ENCODE measurements at places on chromosomes 13 and 19.

GRCh38 chr19:54204767-54205468 is 4.3 kb downstream of the RPS9 start:
- DNase-seq: no peak

DNA sequence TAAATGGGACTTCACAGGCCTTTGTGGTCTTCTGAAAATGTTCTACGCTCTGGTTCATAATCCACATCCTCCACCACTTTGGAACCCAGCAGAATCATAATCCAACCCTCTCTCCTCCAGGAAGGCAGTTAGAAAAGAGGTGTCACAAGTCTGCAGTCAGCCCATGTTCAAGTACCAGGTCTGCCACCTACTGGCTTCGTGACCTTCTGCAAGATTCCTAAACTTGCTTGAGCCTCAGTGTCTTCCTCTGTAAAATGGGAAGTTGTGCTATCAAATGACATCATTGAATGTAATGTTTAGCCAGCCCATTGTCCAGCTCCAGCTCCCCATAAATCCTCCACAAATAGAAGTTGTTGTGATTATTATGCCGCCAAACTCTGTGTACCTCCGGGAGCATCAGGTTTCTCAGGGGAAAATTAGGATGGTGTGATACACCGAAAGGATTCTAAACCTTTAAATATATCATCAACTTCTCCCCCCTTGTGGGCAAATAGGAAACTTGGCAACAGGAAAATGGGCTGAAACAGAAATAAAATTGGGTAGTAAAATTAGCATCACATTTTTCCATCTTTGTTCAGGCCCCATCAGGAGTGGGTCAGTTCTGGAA is 109.7 kb downstream of the NUFIP1 start:
- DNase-seq: peak; percentile 67

DNA sequence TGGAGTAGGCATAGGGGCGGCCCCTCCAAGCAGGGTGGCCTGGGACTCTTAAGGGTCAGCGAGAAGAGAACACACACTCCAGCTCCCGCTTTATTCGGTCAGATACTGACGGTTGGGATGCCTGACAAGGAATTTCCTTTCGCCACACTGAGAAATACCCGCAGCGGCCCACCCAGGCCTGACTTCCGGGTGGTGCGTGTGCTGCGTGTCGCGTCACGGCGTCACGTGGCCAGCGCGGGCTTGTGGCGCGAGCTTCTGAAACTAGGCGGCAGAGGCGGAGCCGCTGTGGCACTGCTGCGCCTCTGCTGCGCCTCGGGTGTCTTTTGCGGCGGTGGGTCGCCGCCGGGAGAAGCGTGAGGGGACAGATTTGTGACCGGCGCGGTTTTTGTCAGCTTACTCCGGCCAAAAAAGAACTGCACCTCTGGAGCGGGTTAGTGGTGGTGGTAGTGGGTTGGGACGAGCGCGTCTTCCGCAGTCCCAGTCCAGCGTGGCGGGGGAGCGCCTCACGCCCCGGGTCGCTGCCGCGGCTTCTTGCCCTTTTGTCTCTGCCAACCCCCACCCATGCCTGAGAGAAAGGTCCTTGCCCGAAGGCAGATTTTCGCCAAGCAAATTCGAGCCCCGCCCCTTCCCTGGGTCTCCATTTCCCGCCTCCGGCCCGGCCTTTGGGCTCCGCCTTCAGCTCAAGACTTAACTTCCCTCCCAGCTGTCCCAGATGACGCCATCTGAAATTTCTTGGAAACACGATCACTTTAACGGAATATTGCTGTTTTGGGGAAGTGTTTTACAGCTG is at the start of the genes BRCA2 and ZAR1L:
BRCA2 (plus strand) TSS at position 271 of the 790 bp plus-strand sequence. CDS start 953 bp downstream, outside the sequence.
ZAR1L (minus strand) TSS at position 126 of the 790 bp plus-strand sequence. CDS start 3,438 bp downstream, outside the sequence.
- DNase-seq: peak; percentile 95

DNA sequence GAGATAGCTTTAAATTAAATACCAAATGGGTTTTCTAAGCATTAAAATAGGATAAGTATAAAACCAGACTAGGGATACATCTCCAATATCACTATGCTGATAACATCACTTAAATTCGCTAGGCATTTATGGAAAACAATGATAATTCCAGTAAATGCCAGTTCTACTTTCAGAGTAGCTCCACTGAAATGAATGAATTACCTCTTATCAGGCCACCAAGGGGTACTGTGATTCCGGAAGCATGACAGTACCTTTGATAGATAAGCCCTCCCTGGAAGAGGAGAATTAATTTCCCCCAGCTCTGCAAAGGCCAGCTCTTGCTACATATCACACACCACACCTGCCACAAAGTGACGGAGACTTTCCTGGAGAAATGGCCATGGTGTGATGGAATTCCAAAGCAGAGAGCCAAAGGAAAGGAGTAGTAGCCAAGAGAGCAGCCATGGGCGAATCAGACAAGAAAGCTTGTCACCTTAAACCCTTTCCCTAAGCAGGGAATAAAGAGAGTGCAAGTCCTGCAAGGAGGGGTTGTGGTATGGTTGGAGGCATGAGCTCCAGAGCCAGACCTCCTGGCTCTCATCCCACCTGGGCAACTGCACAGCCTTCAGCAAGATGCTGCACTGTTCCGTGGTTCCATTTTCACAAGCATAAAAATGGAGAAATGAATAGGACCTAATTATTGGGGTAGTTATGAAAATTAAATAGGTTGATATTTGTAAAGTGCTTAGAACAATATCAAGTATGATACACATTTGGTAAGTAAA is 423.1 kb downstream of the FGF14 start:
- DNase-seq: peak; percentile 37

DNA sequence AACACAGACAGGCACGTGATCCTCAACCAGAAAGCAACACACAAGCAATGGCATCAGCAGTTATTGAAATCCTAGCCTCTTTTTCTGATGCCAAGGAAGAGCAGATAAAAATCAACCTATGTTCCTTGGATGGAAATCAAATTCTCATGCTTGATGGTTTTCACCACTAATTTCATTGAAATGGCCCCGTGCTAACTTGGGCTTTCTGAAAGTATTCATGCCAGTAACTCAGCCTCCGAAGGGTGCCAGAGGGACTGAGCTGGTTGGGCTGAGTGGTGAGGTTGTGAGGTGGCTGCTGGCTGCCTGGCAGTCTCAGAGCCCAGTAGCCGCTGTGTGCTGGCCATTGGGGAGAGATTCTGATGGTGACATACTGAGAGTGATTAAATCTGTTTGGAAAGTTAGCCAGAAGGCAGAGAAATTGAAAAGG is 309.3 kb downstream of the DCT start:
- peak; percentile 16 for DNase-seq

GRCh38 chr13:51396352-51396751 is 56.5 kb downstream of the INTS6 start:
- DNase-seq: no peak

DNA sequence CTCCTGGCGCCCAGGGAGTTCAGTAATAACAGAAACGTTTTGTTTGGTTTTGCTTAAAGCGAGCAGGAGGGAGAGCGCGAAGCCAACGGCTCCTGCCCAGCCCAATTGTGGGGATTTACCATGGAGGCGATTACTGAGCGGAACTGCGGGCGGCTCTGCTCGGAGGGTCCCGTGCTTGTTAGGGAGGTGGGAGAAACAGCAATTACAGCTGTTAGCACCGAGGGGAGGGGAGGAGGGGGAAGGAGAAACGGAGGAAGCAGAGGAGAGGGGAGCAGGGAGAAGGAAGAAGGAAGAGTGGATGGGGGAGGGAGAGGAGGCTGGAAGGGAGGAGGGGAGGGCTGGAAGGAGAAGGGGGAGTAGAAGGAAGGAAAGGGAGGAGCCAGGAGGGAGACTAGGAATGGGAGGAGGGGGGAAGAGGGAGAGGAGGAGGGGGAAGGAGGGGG is 7.7 kb upstream of the ONECUT3 start:
- peak; percentile 78 for DNase-seq

DNA sequence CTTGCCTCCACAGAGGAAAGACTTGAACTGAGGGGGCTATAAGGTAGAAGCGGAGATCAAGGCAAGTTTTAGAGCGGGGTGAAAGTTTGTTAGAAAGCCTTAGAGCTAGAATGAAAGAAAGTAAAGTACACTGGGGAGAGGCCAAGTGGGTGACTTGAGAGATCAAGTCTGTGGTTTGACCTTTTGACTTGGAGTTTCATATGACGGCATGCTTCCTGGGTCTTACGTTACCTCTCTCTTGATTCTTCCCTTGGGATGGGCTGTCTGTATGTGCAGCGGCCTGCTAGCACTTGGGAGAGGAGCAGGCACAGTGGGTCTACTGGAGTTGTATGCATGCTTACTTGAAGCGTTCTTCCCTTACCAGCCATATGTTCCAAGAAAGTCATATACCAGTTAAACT is 1768.5 kb downstream of the PCDH9 start:
- peak; percentile 6 for DNase-seq

- DNase-seq: peak; percentile 37
These were observed 4.7 kb upstream of the PTGIR start for GRCh38 chr19:46629546-46630025.

GRCh38 chr19:55005684-55006488 is 32.2 kb downstream of the GP6 start:
- DNase-seq: peak; percentile 94

DNA sequence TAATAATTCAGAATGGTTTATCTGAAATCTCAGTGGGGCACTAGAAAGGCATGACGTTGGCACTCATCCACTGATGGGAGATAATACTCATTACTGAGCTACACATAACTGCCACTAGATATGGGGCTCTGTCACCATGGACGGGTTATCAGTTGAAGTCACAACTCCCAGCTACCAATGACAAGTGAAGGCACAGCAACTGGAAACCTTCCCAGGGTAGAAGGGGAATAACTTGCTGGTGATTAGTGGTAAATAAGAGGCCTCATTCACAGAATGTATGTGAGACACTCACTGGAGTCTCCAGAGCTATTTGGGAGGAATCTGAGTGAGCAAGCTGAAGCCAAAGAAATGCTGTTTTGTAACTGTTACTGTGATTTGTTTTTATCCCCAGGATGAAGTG is 249.6 kb downstream of the ENOX1 start:
- no peak for DNase-seq

DNA sequence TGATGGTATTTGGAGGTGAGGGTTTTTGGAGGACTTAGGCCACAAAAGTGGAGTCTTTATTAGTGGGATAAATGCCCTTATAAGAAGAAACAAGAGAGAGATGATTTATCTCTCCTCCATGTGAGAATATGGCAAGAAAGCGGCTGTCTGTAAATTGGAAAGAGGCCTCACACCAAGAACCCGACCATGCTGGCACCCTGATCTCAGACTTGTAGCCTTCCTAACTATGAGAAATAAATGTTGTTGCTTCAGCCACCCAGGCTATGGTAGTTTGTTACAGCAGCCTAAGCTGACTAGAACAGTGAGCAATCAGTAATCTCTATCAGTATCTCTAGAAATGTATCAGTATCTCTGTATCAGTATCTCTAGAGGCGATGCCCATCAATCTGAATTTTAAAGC is 287.1 kb downstream of the OXGR1 start:
- no peak for DNase-seq

GRCh38 chr13:91375116-91375729 is 23.2 kb upstream of the GPC5 start:
- peak; percentile 37 for DNase-seq

DNA sequence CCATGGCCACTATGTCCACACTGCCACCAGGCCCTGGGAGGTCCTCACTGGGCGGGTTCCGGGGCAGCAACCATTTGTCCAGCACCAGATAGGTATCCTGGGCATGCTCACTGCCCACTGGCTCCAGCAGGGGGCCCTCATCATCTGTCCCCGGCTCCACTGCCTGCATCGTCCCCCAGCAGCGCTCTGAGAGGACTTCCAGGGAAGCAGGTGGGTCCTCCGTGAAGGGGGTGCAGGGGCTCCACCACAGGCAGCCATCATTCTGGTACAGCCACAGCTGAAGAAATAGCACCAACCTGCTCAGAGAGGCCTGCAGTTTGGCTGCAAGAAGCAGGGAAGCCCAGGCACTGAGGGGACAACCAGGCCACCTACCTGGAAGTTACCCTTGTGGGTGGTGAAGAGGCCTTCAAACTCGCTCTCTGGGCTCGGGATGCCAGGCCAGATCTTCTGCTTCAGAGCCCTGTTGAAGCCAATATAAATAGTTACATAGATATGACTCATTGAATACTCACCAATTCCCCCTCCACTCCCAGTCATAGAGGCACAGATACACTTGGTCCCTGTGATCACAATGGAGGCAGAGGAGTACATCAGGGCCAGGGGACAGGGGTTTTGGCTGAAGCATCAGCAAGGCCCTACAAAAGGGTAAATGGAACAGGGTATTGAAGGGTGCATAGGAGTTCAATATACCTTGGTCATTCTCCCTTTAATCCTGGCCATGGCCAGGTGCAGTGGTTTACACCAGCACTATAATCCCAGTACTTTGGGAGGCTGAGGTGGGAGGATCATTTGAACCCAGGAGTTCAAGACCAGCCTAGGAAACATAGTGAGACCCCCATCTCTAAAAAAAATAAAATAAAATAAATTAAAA is 4.1 kb downstream of the SWSAP1 start:
- peak; percentile 75 for DNase-seq

DNA sequence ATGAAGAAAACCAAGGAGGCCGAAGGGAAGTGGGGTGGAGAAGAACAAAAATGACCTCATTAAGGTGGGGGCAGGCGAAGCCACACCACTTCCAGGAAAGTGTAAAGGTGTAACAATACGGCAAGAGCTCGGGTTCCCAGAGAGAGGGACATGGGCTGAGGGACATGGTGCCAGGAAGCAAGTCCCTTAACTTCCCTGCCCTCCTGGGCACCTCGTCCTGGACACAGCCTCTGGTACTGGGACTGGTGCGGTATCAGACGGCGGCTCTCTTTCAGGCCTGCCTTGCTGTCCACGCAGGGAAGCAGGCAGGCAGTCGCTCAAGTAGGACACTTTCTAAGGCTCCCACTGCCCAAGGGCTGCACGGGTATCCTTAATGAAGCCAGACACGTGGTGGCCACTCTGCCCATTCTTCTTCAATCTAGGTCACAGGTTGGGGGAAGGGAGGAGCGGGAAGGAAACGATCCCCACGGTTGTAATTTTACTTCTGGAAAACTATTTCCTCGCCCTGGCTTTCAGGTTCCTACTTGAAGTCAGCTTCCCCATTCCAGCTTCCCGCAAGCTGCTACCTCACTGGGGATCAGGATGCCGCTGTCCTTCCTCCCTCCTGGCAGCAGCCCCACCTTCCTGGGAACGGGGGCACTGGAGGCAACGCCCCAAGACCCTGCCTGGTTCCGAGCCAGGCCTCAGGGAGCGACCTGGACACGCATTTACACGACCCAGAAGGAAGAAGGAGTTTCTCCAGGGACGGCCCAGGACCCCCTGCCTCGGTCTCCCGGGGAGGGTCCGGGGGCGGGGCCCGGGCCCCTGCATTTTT is 1.2 kb downstream of the AP3D1 start:
- no peak for DNase-seq

DNA sequence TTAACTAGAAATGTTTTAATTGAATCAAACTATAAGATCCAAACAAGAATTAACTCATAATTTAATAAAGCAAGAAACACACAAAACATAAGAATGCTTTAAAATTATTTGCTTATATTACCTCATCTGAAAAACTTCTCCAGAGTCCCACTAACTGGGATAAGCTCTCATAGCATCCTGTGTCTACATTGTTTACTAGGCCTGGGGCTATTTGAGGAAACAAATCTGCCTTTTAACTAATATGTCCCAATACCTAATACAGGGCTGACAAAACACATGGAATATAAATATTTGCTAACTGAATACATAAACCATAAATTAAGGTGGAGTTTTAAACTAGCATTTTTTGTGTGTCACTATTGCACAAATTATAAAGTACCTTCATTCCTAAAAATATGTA is 1399.8 kb upstream of the SLC10A2 start:
- DNase-seq: peak; percentile 34

Data from mesendoderm (in vitro differentiated cells).